Breast epithelium (tissue), 4 donors: ENCODE measurements at places on chromosomes 11 and 22.

DNA sequence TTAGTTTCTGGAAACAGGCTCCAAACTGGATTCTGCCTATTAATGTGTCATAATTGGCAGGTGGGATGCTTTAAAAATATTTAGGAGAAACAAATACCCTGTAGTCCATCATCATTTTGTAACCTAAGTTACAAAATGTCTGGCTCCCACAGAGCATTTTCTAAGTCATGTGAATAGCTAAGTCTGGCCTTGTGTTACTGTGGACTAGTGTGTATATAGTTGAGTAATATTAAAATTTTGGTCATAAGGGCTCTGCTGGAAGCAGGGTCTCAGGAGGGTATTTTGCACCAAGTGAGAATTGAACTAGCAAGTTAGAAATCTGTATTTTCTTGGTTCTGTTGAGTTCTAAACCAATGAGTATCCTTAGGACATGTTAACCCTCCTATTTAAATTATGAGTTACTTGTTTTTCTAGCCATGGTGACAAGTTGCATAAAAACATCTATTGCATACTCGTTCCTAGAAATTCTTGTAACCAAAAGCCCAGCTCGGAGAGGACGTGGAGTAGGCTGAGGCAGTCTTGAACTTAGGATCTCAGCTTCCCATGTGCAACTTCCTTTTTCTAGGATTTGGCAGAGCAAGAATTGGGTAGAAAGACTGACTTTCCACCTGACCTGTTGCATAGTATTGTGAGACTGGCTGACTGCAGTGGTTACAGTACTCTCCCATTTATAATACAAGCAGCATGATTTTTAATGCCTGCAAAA is 5.4 kb downstream of the PTPMT1 start:
- DNase-seq = no peak

GRCh38 chr11:114821621-114822412 is 143.5 kb downstream of the NXPE2 start:
- no peak for DNase-seq

DNA sequence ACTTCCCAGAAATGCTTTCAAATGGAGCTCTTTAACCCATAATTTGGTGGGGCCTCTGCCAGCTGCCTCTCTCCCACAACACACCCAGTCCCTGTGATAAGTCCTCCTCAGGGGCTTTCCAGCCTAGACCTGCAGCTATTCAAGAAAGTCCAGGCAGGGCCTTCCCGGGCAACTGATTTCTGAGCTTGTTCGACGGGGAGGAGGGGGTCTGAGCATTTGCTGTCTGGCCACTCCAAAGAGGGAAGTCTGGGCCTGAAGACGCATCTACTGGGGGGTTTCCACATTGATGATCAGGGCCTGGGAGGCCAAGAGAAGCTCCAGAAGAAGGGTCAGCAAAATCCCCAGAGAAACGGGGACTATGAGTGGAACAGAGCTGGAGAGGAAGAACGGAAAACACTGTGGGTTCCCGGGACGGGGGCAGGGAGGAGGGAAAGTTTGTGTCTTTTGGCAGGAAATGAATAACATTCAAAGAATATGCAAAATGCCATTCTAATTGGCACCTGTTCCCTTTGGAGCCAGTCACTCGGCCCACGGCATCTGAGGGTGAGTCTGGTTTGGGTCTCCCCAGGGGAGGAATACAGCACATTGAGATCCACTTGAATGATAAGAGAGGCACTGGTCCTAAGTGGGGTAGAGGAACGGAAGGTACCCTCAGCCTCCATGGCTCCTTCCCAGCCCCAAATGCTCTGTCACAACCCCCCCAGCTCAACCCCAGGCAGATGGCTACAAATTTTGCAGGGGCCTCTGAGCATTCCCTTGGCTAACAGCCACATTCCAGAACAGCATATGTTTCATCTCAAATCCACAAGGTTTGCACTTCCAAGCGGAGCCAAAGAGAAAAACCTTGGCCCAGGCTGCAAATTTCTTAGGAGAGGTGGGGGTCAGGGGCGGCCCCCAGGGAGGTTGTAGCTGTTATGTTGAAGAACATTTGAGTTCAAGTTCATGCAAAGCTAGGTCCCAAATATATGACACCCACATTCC is 72.0 kb downstream of the RPUSD4 start:
- no peak for DNase-seq

DNA sequence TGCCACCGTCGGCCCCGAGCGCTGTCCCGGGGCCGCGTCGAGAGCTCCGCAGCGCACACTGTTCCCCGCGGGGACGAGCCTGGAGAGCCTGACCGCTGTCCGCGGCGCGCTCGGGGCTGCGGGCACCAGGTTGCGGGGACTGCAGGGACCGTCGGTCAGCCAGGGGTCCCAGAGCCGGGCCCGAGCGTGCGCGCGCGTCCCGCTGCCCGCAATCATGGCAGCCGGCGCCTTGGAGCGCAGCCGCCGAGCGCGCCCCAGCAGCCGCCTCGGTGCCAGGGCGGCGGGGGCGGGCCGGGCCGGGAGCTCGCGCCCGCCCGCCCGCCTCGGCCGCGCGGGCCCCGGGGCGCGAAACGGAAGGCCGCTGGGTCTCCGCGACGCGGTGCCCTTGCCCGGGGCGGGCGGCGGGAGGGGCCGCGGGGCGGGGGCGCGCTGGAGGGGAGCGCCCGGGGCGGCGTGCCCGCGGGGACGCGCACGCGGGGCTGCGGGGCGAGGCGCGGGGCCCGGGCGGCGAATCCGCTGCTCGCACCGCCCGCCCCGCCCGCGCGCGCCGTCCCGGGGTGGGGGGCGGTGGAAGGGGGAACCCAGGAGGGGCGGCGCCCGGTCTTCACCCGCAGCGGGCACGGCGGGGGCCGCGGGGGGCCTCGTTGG is 79.4 kb upstream of the PPARA start:
- no peak for DNase-seq

GRCh38 chr11:115599125-115599524 is 94.9 kb upstream of the CADM1 start:
- DNase-seq = no peak

GRCh38 chr11:10494636-10495463 is 39.8 kb downstream of the AMPD3 start:
- peak; percentile 36 for DNase-seq

GRCh38 chr11:6357222-6357621 is 33.1 kb upstream of the SMPD1 start:
- DNase-seq = peak; percentile 67

DNA sequence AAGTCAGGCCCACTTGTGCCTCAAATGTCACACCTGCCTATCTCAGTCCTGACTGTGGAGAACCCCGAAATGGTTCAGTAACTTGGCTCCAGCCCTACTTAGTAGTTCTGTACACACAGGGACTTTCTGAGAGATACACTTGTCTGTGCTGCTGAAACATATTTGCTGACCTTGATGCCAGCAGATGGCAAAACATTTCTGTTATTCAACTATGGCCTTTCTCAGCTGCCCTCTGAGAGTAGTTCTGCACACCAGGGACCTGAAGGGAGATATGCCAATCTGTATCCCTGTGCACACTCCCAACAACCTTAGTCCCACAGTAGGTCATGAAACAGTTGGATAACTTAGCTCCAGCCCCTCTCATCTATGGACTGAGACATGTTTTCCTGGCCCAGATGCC is 1651.5 kb downstream of the LRRC4C start:
- DNase-seq = no peak

- DNase-seq = peak; percentile 62
These were observed 744 bp downstream of the PACSIN3 start for GRCh38 chr11:47185305-47186075.

DNA sequence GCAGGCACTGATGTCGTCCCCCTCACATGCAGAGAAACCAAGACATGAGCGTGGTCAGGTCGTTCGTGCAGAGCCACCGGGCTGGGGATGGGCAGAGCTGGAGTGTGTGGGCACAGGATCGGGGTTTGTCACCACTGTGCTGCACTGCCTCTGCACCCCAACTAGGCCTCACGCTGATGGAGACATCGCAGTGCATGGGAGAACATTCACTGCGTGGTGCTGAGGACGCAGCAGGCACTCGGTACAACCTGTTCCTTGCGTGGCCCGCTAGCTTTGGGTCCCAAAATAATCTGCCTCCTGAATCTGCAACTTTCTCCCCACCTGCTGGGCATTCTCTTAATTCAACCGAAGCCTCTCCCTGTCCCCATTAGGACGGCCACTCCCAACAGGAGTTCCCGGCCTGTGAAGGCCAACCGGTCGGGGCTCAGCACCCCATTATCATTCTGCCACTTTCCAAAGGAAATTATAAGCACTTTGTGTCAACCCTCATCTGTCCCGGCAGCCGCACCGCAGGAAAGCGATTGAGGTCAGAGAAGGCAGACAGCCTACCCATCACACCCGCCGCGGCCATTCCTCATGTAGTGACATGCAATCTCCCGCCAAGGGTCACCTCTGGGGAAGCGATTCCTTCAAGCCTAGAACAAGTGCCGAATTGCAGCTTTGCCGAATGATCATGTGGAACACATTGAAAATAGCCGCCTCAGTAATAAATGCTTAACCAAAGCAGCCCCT is 490.4 kb downstream of the MN1 start:
- no peak for DNase-seq

GRCh38 chr11:67286621-67287333 is 2.3 kb upstream of the ANKRD13D start:
- no peak for DNase-seq

DNA sequence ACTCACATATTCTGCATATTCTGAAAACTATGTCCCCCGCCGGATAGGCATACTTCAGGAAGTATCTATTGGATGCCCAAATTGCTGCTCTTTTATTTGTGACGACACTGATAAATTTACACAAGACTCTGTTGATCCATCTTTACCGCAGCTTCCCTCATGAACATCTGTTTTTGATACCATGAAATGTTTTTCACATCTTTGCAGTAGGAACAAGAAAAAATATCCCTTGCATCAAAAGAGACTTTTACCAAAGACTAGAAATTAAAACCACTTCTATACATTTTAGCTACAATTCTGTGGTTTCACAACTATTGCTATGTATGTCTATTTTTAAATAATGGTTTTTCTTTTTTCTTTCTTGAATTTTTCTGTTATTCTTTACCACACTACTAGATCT is 15.3 kb downstream of the POU2AF2 start:
- no peak for DNase-seq

DNA sequence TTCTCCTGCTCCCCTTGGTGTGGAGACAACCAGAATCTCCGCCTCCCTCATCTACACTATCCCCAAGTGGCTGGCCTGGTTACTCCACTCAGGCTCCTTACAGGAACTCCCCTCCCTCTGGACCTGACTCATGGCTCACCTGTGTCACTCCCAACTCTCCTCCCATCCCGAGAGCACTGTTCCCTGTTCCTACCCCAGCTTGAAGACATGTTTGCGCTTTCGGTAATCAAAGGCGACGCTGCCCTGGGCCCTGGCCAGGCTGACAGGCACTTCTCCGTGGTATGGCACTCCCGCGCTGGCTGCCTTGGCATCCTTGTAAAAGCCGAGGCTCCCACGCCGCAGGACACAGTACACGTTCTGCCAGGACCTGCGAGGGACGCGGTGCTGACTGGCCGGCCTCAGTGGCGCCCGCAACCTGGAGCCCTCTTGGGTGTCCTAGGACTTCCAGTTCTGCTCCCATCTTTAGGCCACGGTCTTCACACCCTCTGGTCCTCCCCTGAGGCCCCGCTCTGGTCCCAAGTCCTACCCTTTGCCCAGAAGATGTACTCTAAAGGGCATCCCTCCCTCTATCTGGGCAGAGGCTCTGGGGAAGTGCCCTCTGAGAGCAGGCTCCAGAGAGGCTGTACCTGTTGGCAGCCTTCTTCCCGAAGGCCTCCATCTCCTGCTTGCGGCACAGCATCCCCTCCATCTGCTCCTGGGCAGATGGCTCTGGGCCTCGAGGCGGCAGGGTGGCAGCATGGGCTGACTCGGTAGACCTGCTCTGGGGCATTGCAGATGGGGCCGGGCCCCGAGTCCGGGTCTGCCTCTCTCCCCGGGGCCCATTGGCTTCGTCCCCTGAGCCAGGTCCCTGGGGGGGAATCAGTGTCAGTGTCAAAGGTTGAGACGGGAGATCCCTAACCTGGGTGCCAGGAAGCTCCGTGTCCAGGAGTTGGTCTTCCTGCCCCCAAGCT is 9.4 kb upstream of the RBM4B start:
- peak; percentile 61 for DNase-seq

GRCh38 chr11:63682066-63683021 is 1.0 kb downstream of the RTN3 start:
- no peak for DNase-seq

- no peak for DNase-seq
These were observed 6.8 kb downstream of the SLC35F2 start for GRCh38 chr11:107851704-107852310.

DNA sequence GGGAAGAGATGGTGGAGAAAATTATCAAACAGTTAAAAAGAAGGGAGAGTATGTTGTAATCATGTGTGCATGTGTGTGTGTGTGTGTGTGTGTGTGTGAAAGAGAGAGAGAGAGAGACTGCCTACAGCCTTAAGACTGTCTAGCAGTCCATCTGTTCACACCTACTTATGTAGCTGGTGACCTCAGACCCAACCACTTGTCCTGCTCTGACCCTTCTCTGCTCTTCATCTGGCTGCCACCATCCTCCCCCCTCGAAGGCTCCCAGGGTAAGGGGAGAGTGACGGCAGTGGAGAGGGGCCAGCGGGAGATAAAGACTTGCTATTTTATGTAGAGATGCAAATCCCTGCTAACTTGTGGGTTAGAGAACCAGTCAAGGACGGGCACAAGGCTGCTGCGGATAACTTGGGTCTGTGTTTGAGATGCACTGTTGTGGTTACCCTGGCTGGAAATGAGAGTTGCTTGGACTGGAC is 24.9 kb upstream of the GRAMD1B start:
- no peak for DNase-seq

- DNase-seq = no peak
These were observed 82.4 kb downstream of the FAT3 start for GRCh38 chr11:92306966-92307510.

DNA sequence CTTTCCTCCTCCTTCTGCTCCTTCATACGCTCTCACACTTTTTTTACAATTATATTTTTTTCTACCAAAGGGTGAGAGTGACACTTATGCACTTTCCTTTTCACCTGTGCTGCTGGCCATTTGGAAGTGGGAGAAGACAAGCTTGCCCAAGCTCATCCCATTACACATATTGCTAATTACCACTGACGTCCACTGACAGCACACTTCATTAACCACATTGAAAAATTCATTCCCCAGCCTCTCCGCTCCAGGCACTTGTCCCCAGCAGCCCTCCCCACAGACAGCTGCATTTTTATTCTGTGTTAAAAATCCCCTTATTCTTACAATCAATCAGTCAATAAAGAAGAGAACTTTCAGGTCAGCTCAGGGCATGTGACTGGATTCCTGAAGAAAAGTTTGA is 175.1 kb downstream of the LRRC4C start:
- no peak for DNase-seq

GRCh38 chr11:69925366-69926196 is 106.4 kb upstream of the FGF3 start:
- DNase-seq = no peak

GRCh38 chr11:92070026-92070889 is 154.4 kb upstream of the FAT3 start:
- no peak for DNase-seq
